ENCODE measurements at places on chromosomes 5 and 9.

GRCh38 chr9:26551971-26552370 is 340.6 kb downstream of the CAAP1 start:
- no peak for DNase-seq

DNA sequence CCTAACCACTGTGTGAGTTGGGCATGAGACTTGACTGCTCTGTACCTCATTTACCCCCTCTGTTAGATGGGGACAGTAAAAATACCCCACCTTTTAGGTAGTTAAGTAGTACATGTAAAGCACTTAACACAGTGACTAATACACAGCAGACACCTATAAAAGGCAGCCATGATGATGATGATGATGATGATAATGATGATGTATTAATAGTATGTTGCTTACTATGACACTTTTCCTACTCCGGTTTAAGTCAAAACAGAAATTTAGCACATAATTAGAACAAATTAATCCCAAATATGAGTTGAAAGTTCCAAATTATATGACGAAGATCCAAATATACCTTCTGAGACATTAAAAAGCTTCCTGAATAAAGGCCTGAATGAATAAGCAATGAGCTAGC is 222.1 kb downstream of the GAPVD1 start:
- DNase-seq: no peak

DNA sequence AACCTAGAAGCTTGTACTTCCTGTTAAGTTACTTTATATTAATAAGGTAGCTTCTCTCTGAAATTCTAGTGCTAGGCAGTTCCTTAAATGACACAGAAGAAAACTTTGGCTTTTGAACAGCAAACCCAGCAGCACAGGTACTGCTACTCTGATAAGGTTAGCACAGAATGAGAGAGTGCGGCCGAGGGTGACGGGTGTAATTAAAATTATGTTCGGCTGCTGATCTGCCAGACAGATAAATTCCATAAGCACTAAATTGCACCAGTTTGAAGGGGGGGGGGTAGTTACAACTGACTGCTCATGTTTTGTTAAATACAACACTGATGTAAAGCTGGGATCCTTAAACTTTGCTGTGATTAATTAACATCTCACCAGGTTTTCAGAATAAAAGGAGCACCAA is 475.1 kb downstream of the SPOCK1 start:
- DNase-seq: no peak

- DNase-seq: no peak
These were observed 16.9 kb upstream of the PFDN1 start for GRCh38 chr5:140319833-140320232.

DNA sequence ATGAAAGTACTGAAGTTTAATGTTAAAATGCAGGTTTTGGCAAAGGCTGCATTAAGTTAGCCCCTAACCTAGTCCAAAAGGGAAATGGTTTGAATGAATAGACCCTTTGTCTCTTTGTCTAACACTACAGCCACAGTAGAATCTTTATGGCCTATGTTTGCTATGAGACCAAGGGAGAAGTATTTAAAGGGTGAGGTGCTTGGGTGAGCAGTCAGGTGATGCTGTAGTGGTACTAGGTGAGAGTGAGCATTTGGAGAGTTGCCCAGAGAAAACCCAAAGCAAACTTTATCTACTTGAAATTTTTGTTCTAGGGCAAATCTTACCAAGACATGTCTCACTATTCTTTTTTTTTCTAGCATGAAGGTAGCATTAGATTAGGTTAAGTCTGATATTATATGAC is 1961.4 kb upstream of the WWC1 start:
- DNase-seq: no peak

- DNase-seq: no peak
These were observed 119.6 kb downstream of the SGCD start for GRCh38 chr5:156446526-156446925.

DNA sequence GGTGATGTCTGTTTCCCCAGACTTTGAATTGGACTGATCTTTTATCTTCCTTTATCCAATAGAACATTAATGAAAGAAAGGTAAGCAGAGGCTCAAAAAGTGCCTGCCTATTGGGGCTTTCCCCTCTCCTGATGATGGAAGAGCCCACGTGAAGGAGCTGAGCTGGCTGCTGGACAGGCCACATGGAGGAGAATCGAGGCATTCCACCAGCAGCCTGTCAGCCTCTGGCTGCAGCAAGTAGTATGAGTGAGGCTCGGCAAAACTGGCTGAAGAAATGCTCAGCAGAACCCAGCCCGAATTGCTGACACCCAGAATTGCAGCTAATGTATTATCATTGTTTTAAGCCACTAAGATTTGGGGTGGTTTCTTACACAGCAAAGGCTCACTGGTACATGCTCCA is 66.5 kb upstream of the STC2 start:
- no peak for DNase-seq

DNA sequence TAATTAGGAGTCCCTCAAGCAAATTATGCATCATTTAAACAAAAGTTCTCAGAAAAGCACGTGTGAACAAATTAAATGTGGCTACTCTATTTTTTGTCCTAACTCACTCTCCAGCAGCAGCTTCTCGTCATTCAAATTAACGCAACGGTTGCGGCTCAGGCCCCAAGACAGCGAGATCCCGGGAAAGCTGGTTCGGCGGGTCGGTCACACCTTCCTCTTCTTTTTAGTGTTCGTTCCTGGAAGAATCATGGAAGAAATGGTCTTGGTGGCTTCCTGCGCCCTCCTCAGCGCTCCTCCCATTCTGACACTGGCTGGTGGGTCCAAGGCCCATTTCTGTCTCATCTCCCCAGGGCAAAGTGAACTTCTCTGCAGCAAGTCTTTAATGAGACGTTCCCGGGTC is 382.8 kb upstream of the IRX1 start:
- no peak for DNase-seq

DNA sequence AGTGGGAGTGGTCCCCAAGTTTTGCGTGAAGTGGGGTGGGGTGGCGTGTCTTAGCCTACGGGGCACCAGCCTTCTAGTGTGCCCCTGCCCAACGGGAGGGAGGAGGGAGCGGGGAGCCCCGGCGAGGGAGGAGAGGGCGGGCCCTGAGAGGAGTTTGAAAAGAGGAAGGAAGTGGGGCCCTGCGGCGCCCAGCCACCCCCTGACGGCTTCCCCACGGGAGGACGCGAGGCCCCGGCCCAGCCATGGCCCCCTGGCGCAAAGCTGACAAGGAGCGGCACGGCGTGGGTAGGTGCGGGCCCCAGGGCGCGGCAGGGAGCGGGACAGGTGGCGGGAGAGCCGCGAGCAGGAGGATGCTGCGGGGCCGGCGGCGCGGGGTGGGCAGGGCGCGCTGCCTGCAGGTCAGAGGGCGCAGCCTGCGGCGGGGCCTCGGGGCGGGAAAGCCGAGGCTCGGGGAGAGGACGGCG is at the start of gene DOCK2:
DOCK2 (plus strand) TSS at position 191 of the 464 bp plus-strand sequence; CDS start at position 243, 52 bp downstream.
- DNase-seq: peak; percentile 51

DNA sequence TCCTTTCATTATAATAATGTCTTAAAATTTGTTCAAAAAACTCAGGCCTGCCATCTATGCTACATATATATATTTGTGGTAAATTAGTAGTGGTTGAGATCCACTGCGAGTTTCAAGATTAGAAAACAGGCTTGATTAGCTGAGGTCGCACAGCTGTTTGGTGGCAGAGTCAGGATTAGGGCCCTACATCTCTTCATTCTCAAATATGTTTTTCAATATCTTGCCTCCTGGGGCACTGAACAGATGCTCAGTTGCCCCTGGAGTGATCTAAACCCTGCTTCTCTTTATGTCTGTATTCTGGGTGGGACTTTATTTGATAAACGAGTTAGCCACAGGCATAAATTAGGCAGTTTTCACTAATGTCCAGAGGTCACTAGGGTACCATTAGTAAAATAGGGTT is 27.8 kb upstream of the CEP120 start:
- no peak for DNase-seq

DNA sequence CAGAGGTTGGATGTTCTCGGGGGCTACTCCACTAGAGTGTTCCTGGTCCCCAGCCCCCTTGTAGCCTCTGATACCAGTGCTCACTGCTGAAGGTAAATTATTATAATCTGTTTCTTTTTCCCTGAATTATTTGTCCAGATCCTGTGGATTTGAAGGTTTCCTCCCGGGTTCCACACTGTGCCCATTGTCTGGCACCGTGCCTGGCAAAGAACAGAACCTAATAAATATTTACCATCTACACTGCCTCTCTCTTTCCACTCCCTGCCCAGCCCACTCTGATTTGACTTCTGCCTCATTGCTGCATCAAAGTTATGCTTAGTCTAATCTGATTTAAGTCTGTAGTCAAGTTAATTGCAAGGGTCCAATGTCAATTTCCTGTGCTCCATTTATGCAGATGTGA is 322.9 kb downstream of the NTRK2 start:
- no peak for DNase-seq

DNA sequence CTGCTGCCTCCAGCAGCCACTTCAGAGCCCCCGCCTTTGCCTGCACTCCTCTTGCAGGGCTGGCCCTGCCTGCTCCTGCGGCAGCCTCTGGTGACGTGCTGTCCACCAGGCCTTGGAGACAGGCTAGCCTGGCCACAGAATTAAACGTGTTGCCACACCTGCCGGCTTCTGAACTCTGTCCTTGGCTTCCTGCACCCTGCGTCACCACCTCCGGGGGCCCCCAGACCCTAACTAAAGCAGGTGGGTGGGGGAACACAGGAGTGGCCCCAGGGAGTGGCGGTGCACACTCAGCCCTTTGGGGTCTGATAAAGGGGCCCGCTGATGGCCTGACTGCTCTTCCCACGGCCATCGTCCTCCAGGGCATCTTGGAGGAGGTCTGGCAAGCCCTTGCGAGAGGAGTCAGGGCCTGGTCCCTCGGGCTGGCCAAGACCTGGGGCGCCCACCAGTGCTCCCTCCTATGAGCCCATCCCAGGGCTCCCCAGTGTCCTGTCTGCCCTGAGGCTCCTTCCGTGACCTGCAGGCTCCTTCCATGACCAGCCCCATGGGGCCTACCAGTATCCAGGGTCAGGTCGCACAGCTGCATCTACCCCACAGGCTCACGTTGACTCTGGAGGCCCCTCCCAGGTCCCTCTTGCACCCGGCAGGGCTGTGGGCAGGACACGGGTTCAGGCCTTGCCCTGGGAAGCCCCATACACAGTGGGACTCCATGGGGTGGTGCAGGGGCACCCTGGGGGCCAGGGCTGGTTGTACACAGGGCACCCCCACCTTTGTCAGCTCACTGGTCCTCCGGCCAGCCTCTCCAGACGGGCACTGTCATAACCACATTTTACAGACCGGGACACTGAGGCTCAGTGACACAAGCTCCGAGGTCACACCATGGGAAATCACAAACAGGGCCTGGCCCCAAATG is 1.0 kb upstream of the MAMDC4 start:
- DNase-seq: no peak

- no peak for DNase-seq
These were observed 210.5 kb downstream of the ELAVL2 start for GRCh38 chr9:23615569-23615968.

DNA sequence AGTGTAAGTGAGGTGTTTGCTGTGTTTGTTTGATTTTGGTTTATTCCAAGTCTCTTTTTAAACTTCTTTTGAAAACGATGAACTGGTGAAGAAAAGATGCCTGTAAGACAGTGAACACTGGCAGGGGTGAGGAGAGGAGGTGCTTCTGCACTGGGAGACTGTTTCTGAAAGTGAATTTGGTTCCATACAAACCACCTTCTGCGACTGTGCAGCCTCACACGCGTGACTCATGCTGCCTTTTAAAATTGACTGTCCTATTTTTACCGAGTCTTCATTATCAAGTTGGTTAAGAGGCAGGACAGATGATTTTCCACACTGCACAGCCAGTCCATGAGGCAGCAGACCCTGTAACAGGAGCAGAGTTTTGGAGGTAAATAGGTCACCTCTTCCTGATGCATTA is 340.6 kb downstream of the MTRR start:
- DNase-seq: no peak

DNA sequence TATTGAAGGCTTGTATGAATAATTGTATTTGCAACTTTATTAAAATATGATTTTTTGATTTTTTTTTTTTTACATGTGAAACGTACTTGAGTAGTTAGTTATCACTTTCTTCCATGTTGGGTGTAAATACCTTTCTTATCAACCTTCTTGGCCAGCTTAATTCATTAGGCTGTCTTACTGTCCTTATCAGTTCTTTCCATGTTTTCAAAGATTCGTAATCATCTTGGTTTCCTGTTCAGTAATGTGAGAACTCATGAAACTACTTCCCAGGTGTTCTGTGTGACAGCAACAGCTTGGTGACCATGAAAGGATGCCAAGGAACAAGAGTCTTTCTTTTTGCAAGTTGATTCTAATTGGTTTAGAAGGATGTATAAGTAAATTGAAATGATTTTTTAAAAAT is 100.0 kb downstream of the ADGRV1 start:
- no peak for DNase-seq

DNA sequence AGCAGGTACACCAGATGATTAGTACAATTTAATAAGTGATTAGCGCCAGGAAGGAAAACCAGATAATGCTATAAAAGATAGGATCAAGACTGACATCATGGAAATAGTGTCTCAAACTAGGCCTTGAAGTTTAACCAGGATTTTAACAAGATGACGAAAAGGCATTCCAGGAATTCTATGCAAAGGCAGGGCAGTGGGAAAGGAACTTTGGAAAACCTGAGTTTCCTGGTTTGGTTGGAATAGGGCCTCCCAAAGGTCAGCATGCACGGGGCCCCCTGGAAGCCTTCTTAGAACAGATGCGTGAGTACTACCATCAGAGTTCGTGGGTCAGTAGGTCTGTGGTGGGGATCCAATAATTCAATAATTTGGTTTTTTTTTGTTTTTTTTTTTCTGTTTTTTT is 935.2 kb upstream of the DMAC1 start:
- DNase-seq: no peak

DNA sequence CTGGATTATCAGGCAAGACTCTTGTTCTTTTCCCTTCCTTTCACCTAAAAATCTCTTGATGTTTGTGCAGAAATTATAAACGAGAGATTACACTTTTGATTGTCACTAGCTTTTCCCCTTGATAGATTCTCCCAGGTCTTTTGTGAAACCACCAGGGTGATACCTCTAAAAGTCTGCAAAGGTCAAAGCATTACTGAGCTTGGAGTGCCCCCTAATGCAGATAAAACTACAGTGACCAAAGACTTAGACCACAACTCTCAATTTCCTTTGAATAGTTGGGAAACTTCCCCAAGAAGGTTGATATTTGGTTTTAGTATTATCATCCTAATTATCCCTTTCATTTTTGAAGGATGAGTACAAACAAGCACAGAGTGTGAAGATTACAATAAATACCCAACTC is 173.1 kb downstream of the CYLC2 start:
- no peak for DNase-seq

DNA sequence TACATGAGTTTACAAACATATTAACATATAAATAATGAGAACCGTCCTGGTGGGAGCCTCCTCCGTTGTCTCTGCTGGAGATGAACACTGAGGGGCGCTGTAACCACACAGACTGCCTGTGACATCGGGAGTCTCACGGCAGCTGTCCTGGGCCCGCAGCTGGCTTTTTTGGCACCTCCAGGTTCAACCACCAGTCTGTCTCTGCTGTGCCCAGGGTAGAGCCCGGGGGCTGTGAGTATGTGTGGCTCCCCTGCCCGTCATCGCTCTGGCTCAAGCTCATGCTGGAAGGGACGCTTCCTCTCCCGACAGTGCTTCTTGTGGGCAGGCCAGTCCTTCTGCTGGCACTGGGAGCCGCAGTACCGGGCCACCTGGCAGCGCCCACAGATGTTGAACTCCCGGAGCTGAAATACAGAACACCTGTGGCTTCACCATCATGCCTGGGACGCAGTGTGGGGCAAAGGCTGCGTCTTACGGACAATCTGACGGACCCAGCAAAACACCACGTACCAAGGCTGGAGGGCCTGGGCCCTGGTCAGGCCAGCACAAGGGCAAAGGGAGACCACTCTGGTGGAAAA is 3.6 kb upstream of the DPH7 start:
- DNase-seq: no peak

GRCh38 chr9:114071197-114071795 is 6.8 kb downstream of the AMBP start:
- DNase-seq: no peak
